Activated B cell treated with CpG ODN at 0.5 μM for 24 hours (primary cell): ENCODE measurements at places on chromosomes 7 and 10.

GRCh38 chr10:114103284-114103683, 59.6 kb downstream of the ADRB1 start:
- DNase-seq: no peak

DNA sequence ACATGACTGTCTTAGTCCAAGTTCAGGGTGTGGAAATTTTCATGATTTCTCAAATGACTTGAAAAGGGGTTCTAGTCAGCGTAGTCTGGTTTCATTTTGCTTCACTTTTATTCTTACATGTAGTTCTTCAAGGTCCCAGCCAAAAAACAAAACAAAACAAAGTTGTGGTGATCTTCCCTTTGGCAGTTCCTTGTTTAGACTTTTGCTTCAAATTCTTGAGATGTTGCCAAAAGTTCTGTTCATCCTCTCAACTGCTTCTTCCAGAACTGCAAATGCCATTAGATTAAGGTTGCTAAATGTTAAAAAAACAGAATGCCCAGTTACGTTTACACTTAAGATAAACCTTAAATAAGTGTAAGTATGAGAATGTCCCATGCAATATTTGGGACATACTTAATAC, 370.8 kb upstream of the LRRTM3 start:
- no peak for DNase-seq

DNA sequence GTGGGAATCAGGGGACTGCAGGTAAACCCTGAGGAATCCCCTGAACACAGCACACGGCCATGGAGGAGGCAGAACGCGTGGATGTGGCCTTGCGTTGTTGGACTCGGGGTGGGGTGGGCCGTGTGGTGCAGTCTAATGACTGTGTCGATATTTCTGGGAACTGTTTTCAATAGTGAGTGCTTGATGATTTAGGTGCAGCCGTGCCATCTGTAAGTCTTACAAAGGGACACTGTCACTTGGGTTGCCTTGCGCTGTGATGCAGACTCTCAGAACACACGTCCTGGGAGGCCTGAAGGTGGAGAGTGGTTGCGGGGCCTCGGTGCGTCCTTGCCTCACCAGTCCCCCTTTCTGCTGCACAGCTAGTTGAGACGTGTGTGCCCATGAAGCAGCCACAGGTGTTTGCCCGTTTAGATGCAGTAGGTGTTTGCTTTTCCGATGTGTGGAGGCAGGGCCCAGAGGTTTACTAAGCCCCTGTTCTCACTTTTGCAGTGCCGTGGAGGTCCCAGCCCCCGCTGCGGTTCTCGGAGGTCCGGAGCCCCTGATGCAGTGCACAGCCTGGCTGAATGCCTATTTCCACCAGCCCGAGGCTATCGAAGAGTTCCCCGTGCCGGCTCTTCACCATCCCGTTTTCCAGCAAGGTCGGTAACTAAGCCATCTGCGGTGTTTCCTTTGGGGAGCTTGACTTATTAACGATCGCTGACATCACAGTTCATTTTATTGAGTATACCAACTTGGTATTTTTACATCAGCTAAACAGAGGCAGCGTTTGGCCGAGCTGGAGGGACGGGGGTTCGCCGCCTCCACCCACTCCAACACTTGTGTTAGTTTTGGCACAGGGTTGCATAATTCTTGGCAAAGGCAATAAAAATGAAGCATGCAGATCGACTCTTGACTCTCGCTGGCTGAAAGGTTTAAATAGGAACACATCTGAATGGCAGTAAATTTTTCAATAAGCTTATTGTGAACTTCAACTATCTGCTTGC, 240.7 kb downstream of the MGMT start:
- no peak for DNase-seq

- no peak for DNase-seq
Observed at GRCh38 chr10:34171957-34172527, 643.1 kb downstream of the PARD3 start.

DNA sequence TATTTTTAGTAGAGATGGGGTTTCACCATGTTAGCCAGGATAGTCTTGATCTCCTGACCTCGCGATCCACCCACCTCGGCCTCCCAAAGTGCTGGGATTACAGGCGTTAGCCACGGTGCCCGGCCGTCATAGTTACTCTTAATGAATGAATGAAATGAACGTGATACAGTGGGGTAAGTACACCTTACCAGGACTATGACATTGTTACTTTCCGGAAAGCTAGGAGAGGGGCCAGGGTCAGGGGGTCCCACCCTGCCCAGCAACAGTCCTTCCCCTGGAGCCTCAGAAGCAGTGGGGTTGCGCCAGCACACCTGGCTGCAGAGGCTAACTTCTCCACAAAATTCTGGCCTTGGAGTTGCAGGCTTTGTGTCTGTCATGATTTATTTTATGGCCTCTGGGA, 21.4 kb downstream of the VSTM4 start:
- no peak for DNase-seq
